ENCODE measurements at places on chromosomes 1 and 21. TPM values are rescaled to one million over a fixed set of nuclear protein-coding genes. Genes with fewer than 3 reads are reported as not detected.

KCNQ4 gene
- polyA plus RNA-seq = 0.10 TPM

CLIC6 gene
- polyA plus RNA-seq = 0.37 TPM

ERMAP gene
- 3.9 TPM for polyA plus RNA-seq

APOBEC4 gene
- polyA plus RNA-seq = not detected

SLC6A9 gene
- 6.1 TPM for polyA plus RNA-seq

PTGS2 gene
- polyA plus RNA-seq = 0.11 TPM

SHISAL2A gene
- not detected for polyA plus RNA-seq

SEC16B gene
- 43.6 TPM for polyA plus RNA-seq

DNA sequence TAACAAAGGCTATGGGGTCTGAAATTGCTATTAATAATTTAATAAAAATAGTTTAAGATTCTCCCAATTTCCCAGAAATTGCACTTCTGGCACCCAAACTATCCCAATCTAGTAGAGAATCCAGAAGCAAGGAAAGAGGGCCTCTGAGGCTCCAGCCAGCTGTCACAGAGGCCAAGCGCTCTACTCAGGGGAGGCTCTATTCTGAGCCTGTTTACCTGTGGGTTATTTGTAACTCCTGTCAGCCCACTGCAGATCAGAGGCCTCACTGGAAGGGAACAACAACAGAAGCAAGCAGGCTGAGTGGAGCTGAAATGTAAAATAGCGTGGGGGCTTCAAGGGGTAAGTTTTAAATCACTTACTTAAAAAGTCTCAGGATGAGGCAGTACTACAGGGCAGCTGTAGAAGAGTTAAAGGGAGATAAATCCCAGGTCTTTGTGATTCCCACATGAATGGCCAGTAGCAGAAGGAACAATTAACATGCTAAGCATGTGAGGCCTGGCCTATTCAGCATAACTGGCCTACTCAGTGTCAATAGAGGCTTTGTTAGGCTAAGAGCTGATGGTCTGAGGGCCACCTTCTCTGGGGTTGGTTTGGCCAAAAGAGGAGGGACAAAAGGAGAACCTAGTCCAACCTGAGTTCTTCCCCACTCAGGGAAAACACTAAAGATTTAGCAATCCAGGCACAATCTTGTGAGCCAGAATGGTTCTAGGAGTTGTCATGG lies 12.8 kb downstream of the ZNF687 start:
- no peak for DNase-seq
- H3K4me1 ChIP-seq = no peaks in the 10 kb centered on the region
- no peak overlapping the region for H3K4me3 ChIP-seq
- no peaks in the 10 kb centered on the region for H3K27me3 ChIP-seq
- no peak overlapping the region for H3K27ac ChIP-seq

GRCh38 chr21:33025489-33026442 lies at the start of gene OLIG2:
TSS of gene OLIG2 (plus strand) at chr21:33025935. CDS start at chr21:33026863, 928 bp downstream.
- no peak within 1 kb of the TSS for H3K4me3 ChIP-seq
- H3K27me3 ChIP-seq = peaks cover 14% of the 10 kb centered on the region
- no peak within 1 kb of the TSS for H3K27ac ChIP-seq

DNA sequence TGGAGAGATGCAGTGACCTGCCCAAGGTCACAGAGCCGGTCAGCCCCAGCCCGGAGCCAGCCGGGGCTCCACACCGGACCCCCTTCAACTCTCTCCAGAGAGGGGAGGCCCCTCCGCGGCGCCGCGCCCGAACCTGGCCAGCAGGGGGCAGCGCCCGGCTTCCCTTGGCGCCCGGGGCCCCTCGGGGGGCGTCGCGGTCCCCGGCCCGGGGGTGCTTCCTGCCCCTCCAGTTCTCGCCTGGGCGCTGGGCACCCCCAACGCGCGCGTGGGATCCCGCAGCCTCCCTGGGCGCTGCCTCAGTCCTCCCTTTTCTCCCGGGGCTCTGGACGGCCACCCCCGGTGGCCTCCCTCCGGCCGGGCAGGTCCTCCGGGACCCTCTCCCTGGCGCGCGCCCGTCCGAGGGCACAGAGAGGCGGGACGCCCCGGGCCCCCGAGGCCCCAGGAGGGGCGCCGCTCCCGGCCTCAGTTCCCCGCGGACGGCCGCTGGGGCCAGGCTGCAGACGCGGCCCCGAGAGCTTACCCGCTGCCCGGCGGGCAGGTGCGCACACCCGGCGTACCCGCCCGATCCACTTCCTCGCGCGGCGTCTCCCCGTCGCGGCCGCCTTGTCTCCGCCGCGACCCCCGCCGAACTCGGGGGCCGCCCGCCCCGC lies 406 bp downstream of the HTR1D start:
- no peak overlapping the region for H3K27ac ChIP-seq
- peak; percentile 37 for DNase-seq
- no peaks in the 10 kb centered on the region for H3K27me3 ChIP-seq
- H3K4me3 ChIP-seq = no peak overlapping the region

GRCh38 chr1:245812278-245812677 lies 657.5 kb downstream of the KIF26B start:
- H3K4me1 ChIP-seq = no peaks in the 10 kb centered on the region
- H3K36me3 ChIP-seq = no peaks in the 10 kb centered on the region
- no peak for DNase-seq
- H3K27me3 ChIP-seq = no peaks in the 10 kb centered on the region

- no peaks in the 10 kb centered on the region for H3K4me1 ChIP-seq
- H3K27ac ChIP-seq = no peak overlapping the region
- H3K27me3 ChIP-seq = no peaks in the 10 kb centered on the region
- no peak for DNase-seq
These were observed 25.6 kb downstream of the NUP133 start for GRCh38 chr1:229482511-229482910.

- no peak overlapping the region for H3K4me3 ChIP-seq
- H3K36me3 ChIP-seq = no peaks in the 10 kb centered on the region
- no peaks in the 10 kb centered on the region for H3K27me3 ChIP-seq
- H3K4me1 ChIP-seq = no peaks in the 10 kb centered on the region
These were observed 118.6 kb downstream of the AKT3 start for GRCh38 chr1:243731301-243731891.

- peak; percentile 68 for DNase-seq
- H3K27me3 ChIP-seq = no peaks in the 10 kb centered on the region
- peak overlapping the region; percentile 78 for H3K27ac ChIP-seq
These were observed 45.7 kb downstream of the RAP1GAP start for GRCh38 chr1:21623410-21623961.

DNA sequence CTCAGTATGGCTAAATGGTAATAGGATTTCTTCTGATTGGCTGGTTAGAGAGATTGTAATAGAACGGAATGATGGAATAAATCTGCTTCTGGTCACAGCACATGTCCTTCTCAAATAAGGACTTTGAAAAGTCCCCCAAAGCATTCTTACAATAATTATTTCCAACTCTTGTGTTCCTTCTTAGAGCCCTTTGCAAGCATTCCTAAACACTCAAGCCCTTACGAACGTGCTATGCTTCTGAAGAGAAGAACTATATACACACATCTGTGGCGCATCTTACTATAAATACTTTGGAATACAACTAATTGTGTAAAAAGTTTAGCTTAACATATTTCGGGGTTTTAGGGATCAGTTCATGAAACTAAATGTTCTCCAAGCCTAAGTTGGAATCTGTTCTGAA lies 25.6 kb downstream of the CLIC4 start:
- H3K4me3 ChIP-seq = no peak overlapping the region
- H3K36me3 ChIP-seq = no peaks in the 10 kb centered on the region
- peak overlapping the region; percentile 28 for H3K27ac ChIP-seq
- DNase-seq = no peak
- H3K4me1 ChIP-seq = peaks cover 18% of the 10 kb centered on the region

GRCh38 chr1:228334954-228335353 lies 71.7 kb downstream of the TRIM11 start:
- no peak overlapping the region for H3K4me3 ChIP-seq
- no peaks in the 10 kb centered on the region for H3K36me3 ChIP-seq
- H3K27ac ChIP-seq = no peak overlapping the region
- no peak for DNase-seq
- no peaks in the 10 kb centered on the region for H3K4me1 ChIP-seq

DNA sequence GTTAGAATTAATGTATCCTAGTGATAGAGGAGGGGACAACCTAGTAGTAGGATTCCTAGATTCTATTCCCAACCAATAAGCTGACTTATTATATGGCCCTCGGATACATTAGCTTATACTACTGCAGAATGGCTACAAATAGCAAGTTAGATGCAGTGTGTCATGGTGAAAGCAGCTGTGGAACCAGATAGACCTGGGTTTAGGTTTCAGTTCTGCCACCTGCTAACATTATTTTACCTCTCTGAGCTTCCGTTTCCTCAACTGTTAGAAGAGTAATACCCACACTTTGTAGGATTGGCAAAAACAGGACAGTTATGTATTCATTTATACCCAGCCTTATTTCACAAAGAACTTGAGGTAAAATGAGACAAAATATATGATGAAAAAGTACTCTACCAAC lies 21.6 kb upstream of the MAGOH start:
- H3K27me3 ChIP-seq = no peaks in the 10 kb centered on the region
- H3K4me3 ChIP-seq = no peak overlapping the region
- H3K36me3 ChIP-seq = no peaks in the 10 kb centered on the region
- H3K27ac ChIP-seq = no peak overlapping the region

- DNase-seq = no peak
- no peak overlapping the region for H3K27ac ChIP-seq
- no peak overlapping the region for H3K4me3 ChIP-seq
- no peaks in the 10 kb centered on the region for H3K4me1 ChIP-seq
These were observed 216.0 kb downstream of the S1PR1 start for GRCh38 chr1:101452825-101453224.

DNA sequence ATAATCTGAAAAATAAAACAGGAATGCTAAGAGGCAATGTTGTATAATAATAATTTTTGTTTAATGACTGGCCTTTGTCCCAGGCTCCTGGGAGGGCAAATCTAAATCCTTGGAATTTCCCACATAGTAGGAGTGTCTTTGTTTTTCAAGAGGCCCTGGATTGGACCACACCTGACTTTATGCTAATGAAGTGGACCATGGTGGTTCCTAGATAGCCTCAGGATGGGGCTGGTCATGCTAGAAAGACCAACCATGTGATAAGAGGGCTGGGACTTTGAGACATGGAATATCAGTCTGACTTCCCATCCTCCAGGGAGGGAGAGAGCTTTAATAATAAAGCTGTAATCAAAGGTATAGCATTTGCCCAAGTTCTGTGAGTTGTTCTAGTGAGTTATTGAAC lies 138.2 kb upstream of the RAB4A start:
- no peak overlapping the region for H3K4me3 ChIP-seq
- no peaks in the 10 kb centered on the region for H3K36me3 ChIP-seq
- no peak overlapping the region for H3K27ac ChIP-seq
- no peak for DNase-seq

DNA sequence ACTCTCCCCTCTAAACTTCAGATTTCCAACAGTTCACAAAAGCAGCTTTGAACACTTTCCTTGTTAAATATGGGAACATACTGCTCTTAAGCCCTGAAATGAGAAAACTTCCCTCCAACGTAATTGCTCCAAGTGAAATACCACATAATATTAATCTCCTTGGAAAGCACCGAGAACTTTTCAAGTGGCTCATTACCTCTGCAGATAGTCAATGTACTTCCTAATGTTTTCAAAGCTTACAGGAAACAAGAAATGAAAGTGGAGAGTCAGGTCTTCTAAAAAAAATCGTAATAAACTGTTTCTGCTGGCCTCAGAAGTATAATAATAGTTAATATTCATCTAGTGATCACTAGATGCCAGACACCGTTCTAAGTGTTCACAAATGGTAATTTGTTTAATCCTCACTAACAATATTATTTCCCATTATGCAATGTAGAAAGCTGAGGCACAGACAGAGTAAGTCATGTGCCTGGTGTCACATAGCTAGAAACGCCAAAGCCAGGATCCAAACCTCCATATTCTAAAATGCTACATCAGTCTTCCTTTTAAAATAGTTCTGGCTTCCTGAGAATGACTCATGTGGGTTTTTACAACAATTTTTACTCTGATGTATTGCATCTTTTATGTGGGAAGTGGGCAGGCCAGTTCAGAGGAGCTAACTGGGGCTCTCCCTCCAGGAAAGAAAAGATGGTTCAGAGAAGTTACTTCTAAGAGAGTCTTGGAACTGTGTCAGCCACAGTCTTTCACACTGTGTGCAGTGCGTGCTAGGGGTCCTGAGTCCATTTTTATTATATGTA lies 177.2 kb downstream of the PLPPR4 start:
- H3K36me3 ChIP-seq = no peaks in the 10 kb centered on the region
- no peaks in the 10 kb centered on the region for H3K27me3 ChIP-seq
- no peak overlapping the region for H3K27ac ChIP-seq
- no peak for DNase-seq
- H3K4me3 ChIP-seq = no peak overlapping the region
- no peaks in the 10 kb centered on the region for H3K4me1 ChIP-seq

DNA sequence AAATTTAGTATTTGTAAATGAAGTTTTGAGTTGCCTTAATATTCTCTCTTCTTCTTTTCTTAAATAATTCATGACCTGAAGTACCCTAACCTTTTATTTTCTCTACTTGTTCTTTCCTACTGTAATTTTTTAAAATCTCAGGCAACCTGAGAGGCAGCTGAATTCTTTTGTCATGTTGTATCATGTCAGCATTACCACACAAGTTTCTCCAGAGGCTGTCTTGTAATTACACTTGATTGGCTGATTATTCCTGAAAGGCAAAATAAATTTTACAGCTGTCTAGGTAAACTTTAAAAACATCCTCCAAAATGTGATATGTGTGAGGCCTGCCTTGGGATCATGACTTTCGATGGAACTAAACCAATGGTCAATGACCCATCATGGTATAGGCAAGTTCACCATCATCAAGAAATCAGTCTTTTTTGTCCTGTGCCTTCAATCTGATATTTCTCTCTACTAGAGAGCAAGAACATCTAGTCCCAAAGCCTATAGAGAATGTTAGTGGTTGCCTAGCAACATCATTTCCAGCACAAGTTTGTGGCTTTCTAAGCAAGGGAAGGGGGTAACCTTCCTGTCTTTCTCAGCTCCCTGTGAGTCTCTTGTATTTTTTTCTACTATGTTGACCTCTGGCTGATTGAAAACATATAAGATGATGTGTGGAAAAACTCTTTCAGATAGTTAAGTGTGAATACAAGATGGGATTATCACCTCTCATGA lies 115.5 kb downstream of the GABPA start:
- H3K27ac ChIP-seq = no peak overlapping the region
- DNase-seq = no peak
- no peaks in the 10 kb centered on the region for H3K27me3 ChIP-seq
- no peaks in the 10 kb centered on the region for H3K36me3 ChIP-seq
- H3K4me1 ChIP-seq = no peaks in the 10 kb centered on the region

DNA sequence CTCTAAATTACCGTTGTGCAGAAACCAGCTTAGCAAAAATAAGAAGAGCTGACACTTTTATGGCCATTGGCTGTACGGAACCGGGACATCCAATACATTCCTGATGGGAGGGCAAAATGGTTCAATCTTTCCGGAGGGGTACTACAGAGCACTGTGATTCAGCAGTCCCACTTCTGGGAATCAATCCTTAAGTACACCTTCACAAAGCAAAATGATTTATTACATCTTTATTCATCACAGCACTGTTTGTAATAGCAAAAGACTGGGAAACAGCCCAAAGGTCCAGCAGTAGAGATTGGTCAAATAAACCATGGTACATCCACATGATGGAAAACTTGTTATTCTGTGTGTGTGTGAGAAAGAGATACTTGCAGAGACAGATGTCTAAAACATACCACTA lies 9.7 kb downstream of the GNG12 start:
- no peak overlapping the region for H3K27ac ChIP-seq
- peaks cover 34% of the 10 kb centered on the region for H3K4me1 ChIP-seq
- H3K27me3 ChIP-seq = no peaks in the 10 kb centered on the region
- DNase-seq = no peak
- H3K4me3 ChIP-seq = no peak overlapping the region

GRCh38 chr1:232789651-232790050 lies 15.6 kb upstream of the MAP10 start:
- H3K36me3 ChIP-seq = no peaks in the 10 kb centered on the region
- H3K27ac ChIP-seq = no peak overlapping the region
- no peaks in the 10 kb centered on the region for H3K4me1 ChIP-seq
- no peak for DNase-seq
- H3K4me3 ChIP-seq = no peak overlapping the region

Data from liver (tissue), 10 donors.